ENCODE measurements at places on chromosomes 1 and 21. TPM values are rescaled to one million over a fixed set of nuclear protein-coding genes. Genes with fewer than 3 reads are reported as not detected.

DNA sequence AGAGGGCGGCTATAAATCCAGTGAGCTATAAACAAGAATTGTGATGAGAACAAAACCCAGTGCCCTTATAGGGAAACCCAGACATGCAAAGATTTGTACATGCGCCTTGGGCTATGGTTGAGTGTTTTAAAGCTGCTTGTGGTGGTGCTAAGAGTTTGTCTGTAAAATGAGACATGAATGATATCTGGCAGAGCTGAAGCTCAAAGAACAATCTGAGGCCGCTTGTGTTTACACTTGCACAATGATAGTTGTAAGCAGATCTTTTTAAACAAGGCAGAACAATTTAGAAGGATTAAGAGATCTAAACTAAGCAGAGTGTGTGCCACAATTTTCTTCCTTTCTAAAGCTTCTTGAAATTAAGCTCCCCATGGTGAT is 80.4 kb upstream of the ADAMTS5 start:
- H3K36me3 ChIP-seq: no peaks in the 10 kb centered on the region
- no peak overlapping the region for H3K4me3 ChIP-seq
- H3K4me1 ChIP-seq: no peaks in the 10 kb centered on the region

OR6K3 gene
- total RNA-seq: 2.1 TPM

DNA sequence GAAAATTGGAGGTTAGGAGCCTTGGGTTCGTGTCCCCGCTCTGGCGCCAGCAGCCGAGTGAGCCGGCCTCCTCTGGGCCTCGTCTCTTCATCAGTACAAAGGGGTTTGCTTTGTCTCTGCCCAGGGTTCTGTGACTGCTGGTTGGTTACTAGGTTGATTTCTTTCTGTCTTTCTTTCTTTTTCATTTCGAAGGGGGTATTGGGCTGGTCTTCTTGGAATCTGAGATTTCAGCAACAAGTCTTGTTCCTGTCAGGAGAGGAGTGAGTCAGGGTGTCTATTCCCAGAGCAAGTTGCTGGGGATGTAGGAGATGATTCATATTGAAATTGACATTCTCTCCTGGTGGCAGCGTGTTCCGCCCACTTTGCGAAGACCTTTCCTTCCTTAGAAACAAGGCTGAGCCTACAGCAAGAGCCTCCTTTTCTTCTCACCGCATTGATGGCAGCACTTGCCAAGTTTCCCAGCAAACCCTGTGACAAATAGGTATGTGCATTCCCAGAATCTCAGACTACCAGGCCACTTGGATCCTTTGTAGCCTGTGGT is 79.2 kb downstream of the MAN1C1 start:
- peaks cover 33% of the 10 kb centered on the region for H3K4me1 ChIP-seq
- no peak overlapping the region for H3K4me3 ChIP-seq
- H3K36me3 ChIP-seq: no peaks in the 10 kb centered on the region
- DNase-seq: peak; percentile 67
- H3K27ac ChIP-seq: peak overlapping the region; percentile 72

GRCh38 chr1:30729901-30730300 is 6.5 kb upstream of the MATN1 start:
- peaks cover 8% of the 10 kb centered on the region for H3K36me3 ChIP-seq
- H3K4me1 ChIP-seq: no peaks in the 10 kb centered on the region
- H3K27me3 ChIP-seq: no peaks in the 10 kb centered on the region

GBP6 gene
- 1.0 TPM for total RNA-seq

DNA sequence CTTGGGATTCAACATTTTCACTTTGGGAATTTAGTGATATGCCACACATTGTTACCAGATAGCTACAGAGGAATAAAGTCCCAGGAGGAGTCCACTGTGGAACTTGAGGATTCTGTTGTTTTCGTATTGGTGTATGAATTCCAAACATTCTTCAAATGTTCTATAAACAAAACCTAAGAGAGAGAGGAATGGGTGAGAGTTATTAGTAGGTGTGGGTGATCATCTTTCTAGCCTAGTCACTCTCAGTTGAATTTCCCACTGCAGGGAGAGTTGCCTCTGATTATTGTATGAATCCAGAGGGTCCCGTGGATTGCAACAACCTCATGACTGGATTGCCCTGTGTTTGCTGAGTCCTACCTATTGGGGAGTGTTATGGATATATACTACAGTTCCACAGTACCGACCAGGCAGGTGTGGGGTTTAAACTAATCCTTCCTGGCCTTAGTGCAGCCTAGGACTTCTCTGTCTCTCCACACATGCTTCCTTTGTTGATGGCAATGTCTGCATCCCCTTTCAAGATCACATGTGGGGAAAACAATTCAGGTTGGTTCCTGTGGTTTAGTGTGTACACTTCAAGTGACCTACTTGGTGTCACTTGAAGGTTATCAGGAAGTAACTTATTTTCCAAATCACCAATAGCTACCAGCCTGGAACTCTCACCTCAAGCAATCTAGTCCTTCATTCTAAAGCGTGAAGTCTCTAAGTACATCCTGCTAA is 91.8 kb downstream of the ADCY10 start:
- H3K27ac ChIP-seq: no peak overlapping the region
- no peaks in the 10 kb centered on the region for H3K27me3 ChIP-seq
- H3K36me3 ChIP-seq: no peaks in the 10 kb centered on the region
